ENCODE measurements at places on chromosomes 5 and 9.
A peak's percentile ranks its signal among the peaks of the same experiment; 100 is the strongest.

DNA sequence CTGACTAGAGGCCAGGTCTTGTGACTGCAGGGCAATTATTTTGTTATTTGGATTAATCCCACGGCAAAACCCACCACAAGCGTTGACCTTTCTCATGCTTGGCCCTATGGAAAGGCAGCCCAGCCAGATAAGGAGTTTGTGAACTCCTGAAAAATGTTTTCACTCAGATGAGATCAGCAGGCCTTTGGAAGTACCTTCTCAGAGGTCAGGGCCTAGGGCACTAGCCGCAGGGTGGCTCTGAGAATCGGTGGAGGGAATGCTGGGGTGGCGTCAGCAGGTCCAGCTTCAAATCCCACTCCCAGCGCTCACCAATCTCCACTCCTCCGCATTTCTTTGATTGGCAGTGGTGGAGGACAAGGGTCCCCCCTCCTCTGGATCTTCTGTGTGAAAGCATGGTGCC lies 194.4 kb downstream of the GADD45G start:
- DNase-seq, result no peak

- peak; percentile 45 for DNase-seq
Observed at GRCh38 chr5:72107131-72107900, at the start of gene MAP1B. MAP1B (plus strand) TSS chr5:72107475; CDS start chr5:72107532, 57 bp downstream.

DNA sequence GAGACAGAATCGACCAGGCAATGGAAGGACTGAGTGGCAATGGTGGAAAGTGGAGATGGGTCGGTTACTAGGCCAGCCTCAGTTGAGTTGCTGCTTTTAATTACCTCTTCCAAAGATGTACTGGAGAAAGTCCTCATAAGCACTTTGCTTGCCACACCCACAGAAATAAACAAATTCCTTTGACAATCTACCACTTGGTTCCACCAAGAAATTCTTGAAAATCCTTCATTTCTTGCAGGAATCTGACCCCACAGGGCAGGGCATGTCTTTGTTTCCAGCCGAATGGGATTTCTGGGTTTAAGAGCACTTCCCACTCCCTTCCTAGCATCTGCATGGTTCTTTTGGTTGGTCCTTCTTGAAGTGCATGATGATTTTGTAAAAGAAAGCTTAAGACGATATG lies 54.5 kb downstream of the ADAMTS12 start:
- no peak for DNase-seq

- DNase-seq, result no peak
Observed at GRCh38 chr9:99998866-99999265, 92.4 kb downstream of the STX17 start.

- no peak for DNase-seq
Observed at GRCh38 chr9:137832191-137832700, 45.3 kb upstream of the CACNA1B start.

- DNase-seq, result no peak
Observed at GRCh38 chr5:84790406-84790805, 405.7 kb upstream of the EDIL3 start.
